ENCODE measurements at places on chromosomes 6 and 20.
A peak's percentile ranks its signal among the peaks of the same experiment; 100 is the strongest.

- DNase-seq = no peak
Measured at GRCh38 chr6:103081876-103082630, 1688.5 kb downstream of the GRIK2 start.

DNA sequence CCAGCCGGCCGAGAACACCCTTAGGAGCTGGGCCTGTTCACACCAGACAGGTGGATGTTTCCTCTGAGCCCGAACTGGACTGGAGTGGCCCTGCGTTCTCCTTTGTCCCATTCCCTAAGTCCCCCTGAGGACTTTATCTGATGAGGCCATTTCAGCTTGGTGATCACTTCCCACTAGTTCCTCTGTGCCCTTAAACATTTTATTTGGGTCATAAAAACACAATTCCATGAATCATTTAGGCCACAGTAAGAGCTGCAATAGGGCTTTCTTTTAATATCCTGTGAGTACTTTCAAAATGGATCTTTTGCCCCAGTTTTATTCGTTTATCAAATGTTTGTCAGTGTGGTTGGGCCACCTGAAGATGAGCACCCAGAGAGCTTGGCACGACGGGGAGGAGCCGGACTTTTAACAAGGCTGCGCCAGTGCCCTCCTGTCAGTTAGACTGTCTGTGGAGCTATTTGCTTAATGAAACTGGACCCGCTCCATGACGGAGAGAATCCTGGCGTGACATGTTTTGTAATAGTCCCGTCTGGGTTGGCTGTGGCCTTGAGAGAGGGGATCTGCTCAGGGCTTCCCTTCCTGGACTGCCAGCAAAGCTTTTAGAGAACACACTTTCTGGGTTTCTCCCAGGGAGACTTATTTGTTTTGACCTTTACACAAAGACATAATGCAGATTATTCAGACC, 53.5 kb downstream of the ZDHHC14 start:
- peak; percentile 15 for DNase-seq

GRCh38 chr20:54680872-54681619, 205.7 kb downstream of the DOK5 start:
- DNase-seq = no peak

DNA sequence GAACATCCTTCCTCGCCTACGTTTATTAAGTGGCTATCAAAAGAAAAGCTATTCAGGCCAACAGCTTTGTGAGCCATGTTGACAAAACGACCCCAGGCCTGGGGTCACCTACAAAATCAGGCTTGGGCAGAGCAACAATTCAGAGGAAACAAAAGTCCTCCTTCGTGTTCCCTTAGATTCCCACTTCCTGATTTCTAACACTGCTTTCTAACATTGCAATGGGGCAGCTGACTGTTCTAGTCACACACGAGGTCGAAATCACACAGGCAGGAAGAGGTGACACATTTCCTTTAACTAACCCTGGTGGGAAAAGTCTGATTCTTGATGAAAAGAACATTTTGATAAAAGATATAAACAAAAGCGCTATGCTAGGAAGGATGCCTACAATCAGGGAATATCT, 31.9 kb downstream of the WDR27 start:
- no peak for DNase-seq

DNA sequence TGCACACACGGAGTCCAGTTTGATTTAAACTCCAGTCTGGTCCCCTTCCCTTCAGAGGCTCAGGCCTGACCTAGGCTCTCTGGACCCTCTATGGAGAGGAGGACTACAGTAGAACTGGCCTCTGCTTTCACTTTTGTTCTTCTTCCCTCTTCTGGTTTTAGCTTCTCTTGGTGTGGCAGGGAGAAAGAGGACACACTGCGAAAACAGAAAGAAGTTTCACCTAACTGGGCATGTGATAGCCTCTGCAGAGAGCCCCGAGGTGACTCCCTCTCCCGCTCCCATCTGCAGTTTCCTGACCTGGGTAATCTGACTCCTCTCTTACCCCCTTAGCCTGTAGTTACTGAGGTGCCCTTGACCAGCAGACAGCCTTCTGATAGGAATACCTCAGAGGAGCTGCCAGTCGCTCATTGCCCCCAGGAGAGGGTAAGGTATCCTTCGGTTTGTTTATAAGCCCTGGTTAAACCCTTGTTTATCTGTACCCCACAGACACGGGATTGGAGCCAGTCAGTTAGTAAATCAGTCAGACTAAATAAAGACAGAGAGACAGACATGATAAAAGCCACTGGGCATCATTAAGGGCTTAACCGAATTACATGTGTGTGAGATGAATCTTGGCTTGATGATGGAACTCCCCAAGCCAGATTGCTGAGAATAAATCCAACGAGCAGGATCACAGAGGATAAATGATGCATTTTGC, 12.0 kb upstream of the DTNBP1 start:
- DNase-seq = no peak

GRCh38 chr6:134172706-134173365, 120.4 kb upstream of the SLC2A12 start:
- no peak for DNase-seq

DNA sequence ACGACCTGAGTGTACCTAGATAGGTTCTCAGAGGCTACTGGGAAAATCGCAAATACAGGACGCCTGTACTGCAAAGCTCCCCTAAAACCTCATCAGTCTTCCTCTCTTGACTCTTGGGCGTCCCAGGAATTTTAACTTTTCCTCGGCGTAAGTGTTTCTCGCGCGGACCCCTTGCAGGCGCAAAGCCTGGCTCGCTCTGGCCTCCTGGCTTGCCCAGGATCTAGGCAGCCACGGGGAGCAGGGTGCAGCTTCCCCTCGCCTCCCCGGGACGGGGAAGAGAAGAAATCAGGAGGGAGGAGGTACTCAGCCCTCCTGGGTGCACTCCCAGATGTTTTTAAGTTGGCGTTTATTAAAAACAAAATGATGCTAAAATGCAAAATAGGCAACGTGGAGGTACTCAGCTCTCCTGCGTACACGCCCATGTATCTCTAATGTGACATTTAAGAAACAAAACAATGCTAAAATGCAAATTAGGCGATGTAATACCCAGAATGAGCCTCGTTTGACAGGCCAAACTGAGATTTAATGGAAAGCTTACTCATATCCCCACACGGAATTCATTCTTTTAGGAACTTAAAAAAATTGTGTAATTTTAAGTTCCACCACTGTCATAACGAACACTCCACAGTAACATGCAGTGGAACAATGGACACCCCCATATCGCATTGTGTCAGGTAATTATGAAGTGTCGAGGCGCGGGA, 1.6 kb upstream of the SOBP start:
- DNase-seq = no peak

All from AG09319 (cell line).